ENCODE measurements at places on chromosomes 11 and 22.

DNA sequence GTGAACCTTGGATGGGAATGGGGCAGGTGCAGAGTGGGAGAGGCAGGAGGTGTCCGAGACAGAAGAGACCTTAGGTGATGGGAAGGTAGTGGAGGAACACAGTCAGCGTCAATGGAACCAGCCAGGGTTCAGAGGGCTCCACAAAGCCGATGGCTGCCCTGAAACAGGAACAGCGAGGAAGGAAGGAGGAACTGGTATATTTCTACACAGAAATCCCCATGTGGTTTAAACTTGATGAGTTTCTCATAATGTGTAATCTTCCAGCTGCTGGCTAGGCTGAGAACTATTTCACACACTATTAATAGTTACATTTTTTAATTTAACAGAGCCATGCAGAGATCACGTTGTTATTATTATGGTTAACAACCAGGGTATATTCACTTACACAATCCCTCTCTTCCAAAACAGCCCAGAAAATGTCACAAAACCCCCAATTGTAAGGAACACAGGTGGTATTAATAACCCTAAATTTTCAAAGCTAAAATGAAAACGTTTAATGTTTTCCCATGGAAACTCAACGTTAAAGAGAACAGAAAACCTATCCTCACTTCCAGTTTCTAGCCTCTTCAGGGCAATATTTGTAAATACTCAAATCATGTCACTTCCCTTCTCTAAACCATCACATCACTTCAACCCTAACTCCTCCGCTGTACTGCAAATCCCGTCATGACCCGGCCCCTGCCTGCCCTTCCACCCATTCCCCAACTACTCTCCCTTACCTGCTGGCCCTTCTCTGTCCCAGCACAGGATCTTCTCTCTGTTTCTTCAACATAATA, 74.5 kb upstream of the ARFGAP3 start:
- DNase-seq: peak; percentile 95

DNA sequence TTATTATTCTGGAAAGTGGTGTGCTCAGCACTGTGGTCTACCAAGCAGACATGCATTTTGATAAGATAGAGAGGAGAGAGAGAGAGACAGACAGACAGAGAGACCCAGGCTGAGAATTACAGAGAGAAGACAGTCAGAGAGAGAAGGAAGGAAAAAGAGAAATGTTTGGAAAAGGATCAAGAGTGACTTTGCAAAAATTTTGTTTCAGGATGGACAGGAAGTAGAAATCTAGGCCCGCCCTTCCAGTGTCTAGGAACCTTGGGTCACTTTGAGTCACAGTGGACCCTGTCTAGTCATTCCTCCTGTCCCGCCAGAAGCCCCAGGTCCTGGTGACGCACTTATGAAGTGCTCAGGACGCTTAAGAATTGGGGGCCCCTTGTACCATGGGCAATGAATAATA, 166.7 kb downstream of the ST3GAL4 start:
- DNase-seq: no peak

DNA sequence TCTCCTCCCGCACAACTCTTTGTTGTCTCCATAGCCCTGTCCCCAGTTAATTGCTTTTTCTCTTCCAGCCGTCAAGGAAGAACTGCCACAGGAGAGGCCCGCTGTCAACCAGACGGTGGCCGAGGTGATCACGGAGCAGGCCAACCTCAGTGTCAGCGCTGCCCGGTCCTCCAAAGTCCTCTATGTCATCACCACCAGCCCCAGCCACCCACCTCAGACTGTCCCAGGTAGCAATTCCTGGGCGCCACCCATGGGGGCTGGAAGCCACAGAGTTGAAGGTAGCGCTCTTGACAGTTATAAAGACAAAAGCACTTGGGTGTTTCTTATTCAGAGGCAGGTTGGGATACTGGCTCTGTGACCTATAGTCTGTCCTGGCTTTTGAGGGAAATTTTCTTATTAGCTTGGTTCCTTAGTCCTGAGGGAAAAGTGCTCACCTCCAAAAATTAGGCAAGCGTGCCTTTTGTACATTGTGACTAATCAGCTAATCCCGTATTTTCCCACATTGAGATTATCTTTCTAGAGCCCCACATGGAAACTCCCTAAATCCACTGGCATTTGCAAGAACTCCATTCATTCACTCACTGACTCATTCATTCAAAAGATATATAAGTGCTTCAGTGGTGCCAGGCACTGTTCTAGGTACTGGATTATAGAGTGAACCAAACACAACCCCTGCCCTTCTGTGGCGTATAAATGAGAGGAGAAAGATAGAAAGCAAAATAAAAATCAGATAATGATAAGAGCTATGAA, 65.9 kb downstream of the KREMEN1 start:
- DNase-seq: peak; percentile 52

GRCh38 chr11:47905358-47906059, 57.4 kb upstream of the NUP160 start:
- DNase-seq: peak; percentile 31

- no peak for DNase-seq
These were observed 5.0 kb upstream of the PYGM start for GRCh38 chr11:64764753-64765152.

- DNase-seq: no peak
These were observed 765.4 kb upstream of the ANO3 start for GRCh38 chr11:25566298-25567200.

Data from suppressor macrophage treated with lipopolysaccharide for 1 hour (primary cell).